ENCODE measurements at places on chromosomes 12 and 14. TPM values are rescaled to one million over a fixed set of nuclear protein-coding genes. Genes with fewer than 3 reads are reported as not detected.

Gene RNASE1
- total RNA-seq, result 0.17 TPM

Gene RFX4
- total RNA-seq, result not detected

Gene DBX2
- not detected for total RNA-seq

Gene ARMH4
- 0.49 TPM for total RNA-seq

Gene PLEKHG7
- not detected for total RNA-seq

Gene ASCL1
- total RNA-seq, result not detected

Gene RAD9B
- 0.09 TPM for total RNA-seq

Gene POTEG
- 0.06 TPM for total RNA-seq

Gene TMEM119
- 0.16 TPM for total RNA-seq

Gene EIF2B1
- total RNA-seq, result 36.9 TPM

Gene RPGRIP1
- total RNA-seq, result 0.20 TPM

Gene RILPL2
- 1.8 TPM for total RNA-seq

Gene NEMF
- 37.2 TPM for total RNA-seq

Gene TRPV4
- 0.09 TPM for total RNA-seq

Gene YY1
- total RNA-seq, result 67.3 TPM

Data from A549 treated with GW870086 at 1 μM for 4 hours (cell line).